Epithelial cell of proximal tubule (primary cell): ENCODE measurements at places on chromosomes 1 and 21. TPM values are rescaled to one million over a fixed set of nuclear protein-coding genes. Genes with fewer than 3 reads are reported as not detected.

GRCh38 chr1:39422614-39423013 is 68.8 kb upstream of the BMP8A start:
- no peak for DNase-seq

GRCh38 chr21:31922881-31923280 is 50.1 kb downstream of the HUNK start:
- DNase-seq = no peak

DNA sequence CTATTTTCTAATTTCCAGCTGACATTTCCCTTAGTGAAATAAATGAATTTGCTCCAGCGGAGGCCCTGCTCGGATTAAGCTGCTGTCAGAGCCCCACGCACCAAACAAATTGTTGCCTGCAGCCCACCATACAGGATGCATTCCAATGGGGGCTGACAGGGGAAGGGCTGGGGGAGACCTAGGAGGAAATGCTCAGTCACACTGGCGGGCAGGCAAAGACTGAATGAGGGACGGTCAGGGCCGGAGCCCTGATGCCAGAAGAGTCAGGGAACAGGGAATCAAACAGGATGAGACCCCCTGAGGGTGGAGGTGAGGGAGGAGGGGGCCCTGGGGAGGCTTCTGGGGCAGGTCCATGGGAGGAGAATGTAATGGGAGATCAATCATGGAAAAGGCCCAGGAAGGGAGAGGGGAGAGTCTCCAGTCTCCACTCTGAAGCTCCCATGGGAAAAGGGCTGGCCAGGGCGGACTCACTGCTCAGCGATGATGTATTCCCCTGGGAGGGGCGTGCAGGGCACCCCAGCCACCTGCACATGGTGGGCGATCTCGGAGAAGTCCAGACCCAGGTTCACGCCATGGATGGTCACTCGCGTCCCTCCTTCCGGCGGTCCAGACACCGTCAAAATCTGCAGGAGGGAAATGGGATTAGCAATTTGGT is 149.4 kb upstream of the CD34 start:
- DNase-seq = no peak

Gene TAF5L
- total RNA-seq = 9.1 and 17.8 TPM in 2 replicates

DNA sequence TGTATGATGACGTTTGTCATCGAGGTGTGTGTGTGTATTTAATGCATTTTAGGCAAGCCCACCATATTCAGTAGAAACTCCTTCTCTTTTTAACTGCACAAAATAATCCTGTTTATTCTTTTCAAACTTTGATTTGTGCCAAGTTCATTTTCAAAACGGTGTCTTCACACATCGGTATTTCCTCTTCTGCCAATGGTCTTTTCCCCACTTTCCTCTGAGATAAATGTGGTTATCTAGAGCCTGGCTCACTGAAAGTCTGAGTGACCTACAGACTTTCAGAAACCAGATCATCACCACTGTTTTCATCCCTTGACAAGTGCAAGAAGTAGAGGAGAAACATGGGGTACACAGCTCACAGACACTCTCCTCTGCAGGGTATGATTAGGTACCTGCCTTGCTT is 69.4 kb downstream of the GPATCH2 start:
- DNase-seq = no peak

DNA sequence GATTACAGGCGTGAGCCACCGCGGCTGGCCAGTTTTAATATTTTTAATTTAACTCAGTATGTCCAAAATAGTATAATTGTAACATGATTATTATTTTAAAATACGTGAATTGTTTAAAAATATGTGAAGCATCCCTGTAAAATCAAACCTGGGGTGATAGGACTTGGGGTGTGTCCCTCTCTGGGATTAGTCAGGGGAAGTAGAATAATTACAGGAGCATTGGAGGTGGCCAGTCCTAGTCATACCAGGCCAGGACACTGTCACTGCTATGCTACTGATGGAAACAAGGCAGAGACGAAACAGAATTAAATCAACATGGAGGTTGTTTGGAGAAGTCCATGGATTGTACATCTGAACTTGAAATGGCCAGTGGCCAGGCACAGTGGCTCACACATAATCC is 16.8 kb downstream of the SZRD1 start:
- DNase-seq = no peak

Gene AGBL4
- total RNA-seq = not detected in 2 replicates

- DNase-seq = no peak
Measured at GRCh38 chr1:224901087-224901810, 28.2 kb upstream of the DNAH14 start.

DNA sequence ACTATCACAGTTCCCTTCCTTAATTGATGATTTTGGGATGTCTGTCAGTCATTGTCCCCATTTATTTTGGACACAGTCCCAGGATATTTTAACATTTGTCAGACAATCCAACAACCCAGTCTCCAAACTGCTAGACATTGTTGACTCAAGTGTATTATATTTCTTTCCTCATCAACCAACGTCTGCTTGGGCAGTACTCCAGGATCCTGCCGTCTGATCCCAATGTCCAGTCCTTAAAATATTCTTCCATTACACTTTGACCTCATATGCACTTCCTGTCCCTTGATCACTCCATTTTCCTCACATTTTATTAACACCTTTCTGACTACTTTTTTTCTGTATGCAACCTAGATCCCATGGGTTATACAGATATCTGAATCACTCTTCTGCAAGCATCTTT is 39.8 kb upstream of the KIAA0040 start:
- DNase-seq = no peak

DNA sequence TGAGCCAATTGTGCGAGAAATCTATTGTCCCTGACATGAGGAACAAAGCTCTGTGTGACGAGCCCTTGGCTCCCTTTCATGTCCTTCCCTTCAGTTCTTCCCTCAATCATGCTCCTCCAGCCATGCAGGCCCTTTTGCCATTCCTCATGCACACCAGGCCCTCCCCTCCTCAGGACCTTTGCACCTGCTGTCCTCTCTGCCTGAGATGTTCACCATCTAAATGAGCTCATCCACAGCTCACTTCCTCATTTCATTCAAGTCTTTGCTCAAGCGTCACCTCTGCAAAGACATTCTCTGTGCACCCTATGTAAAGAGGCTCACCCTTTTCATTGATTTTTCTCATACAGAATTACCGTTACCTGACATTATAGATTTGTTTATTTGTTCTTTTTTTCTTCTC is 43.7 kb downstream of the C8B start:
- DNase-seq = no peak

- no peak for DNase-seq
Measured at GRCh38 chr1:246166841-246167240, 340.2 kb downstream of the SMYD3 start.

DNA sequence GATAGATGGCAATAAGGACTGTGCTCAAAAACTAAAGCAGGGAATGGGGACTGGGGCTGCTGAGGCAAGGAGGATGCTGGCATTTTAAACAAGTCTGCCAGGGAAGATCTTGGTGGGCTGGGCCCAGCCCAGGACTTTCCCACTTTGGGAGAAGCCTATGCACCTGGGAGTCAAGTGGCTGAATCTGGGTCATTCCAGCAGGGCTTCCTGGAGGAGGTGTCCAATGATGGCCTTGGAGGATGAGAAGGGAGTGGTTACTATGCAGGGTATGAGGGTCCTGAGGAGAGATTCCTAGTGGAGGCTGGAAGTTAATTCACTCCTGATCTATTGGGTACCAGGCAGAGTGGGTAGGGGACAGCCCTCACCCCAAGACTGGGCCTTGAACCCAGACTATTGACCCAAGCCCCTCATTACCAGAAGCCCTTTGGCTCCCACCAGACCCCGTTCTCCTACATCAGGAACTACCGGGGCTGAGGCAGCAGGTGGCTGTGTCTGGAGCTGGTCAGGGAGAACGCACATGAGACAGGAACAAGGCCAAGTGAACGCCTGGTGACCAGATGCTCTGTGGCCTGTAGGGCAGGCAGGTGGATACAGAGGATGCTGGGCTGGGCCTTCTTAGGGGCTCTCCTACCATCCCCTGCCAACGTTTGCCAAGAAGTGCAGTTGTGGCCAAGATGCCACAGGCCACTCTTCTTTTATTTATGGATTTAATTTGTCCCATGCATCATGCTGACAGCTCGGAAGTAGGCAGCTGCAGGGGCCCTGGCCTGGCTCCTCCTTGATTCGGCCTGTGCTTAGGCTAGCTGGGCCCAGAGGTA is 18.3 kb upstream of the LRP8 start:
- no peak for DNase-seq

DNA sequence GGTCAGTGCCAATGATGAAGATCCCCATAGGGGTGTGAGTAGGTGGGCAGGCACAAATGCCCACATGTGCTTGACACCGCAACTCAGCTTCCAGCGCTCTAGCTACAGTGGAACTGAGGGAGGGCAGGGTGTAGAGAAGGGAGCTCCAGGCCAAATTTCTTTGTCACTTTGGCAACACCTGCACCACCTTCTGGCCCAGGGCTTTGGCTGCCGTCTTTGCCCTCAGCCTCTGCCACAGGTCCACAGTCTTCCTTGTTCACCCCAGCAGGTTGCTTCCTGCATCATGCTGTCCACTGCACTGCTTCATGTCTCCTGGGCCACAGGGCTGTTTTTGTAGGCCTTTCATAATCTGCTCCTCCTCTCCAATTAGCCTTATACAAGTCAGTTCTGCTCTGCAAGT is 20.4 kb upstream of the FMOD start:
- no peak for DNase-seq

DNA sequence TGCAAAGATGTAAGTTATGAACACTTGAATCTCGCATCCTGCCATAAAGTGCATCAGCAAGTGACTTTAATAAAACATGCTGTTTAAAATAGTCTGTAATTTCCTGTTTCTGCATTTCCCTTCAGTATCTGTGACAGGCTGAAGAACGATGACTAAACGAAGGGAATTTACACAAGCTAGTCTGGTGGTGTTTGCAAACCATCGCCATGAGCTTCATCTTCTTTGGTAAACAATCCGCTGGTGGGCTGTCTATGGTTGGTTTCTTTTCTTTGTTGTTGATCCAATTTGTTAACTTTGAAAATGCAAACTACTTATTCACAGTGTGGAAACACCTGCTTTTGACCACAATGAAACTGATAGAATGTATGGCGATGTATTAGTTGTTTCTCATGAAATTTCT is 13.9 kb downstream of the SERTAD4 start:
- no peak for DNase-seq

Gene PCP4
- not detected in 2 replicates for total RNA-seq

- no peak for DNase-seq
Measured at GRCh38 chr1:180179162-180179957, 24.7 kb downstream of the QSOX1 start.

DNA sequence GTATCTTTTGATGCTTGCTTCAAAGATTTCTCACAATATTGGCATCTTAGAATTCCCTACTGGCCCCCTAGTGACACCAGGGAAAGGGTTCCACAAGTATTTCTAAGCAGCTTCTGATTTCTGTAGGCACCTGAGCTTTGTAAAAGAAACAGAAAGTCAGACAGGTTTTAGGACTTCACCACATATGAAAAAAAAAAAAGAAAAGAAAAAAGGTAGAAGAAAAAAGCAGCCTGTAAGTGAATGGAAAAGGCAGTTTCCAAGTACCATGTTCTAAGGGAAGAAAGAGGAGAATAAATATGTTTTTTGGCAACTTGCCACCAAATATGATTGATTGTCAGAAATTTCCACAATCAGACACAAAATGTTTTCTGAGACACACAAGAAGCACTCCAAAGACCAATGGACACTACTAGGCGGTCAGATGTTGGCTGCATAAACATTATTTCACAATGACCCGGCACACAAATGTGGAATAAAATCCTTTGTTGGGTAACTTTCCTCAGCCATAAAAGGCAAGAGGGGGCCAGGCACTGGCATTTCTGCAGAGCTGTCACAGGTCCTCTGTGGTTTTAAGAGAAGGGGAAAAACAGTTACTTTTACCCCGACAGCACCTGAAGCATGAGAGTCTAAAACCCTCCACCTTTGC is 12.7 kb upstream of the CPLANE2 start:
- DNase-seq = no peak

DNA sequence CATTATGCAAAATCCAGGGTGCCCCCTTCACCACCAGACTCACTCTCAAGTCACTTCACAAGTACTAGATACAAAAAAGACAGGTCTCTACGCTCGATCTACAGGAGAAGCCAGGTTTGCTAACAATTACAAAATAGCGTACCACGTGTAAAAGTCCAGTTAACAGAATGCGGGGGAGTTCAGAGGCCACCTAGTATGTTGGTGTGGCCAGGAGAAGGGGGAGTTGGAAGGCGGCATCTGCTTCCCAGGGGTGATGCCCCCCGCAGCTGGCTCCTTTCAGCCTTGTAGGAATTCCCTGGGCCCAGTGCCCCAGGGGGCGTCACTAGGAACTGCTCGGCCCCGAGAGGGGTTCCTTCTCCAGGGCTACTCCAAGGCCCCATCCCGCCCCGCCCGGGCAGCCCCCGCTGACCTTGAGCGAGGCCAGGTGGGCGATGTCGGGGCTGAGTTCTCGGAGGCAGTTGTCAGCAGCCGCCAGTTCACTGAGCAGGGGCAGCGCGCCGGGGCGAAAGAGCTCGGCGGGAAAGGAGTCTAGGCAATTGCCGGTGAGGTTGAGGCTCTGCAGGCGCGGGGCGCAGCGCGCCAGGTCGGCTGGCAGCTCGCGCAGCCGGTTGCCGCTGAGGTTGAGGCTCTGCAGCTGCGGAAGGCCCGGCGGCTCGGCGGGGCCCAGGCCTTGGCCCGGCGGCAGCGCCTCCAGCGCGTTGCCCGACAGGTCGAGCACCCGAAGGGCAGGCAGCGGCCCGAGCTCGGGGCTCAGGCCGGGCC is 664 bp downstream of the LRRC47 start:
- DNase-seq = no peak

DNA sequence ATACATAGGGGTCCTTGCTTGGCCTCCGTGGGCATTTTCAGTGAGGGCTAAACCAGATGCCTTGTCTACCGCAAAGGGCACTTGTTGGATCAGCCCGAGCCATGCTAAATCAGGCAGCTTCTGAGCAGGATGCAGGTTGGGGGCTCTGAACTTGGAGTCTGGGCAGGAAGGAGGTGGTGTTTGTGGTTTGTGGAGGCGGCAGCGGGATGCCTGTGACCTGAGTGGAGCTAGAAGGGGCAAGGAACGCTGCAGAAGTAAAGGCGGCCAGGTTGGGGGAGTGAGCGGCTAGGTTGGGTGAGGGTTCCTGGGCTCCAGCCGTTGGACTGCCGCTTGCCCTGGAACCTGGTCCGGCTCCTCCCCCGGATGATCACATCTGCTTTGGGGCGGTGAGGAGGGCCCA is 183.9 kb downstream of the CAMTA1 start:
- no peak for DNase-seq
